ENCODE measurements at places on chromosomes 2 and 18.

- DNase-seq: no peak
Measured at GRCh38 chr2:195596840-195597239, 60.2 kb upstream of the SLC39A10 start.

GRCh38 chr2:157443795-157444640 is at the start of gene CYTIP:
Gene CYTIP (minus strand): TSS chr2:157444089. CDS start chr2:157444020, 69 bp downstream.
- DNase-seq: no peak

DNA sequence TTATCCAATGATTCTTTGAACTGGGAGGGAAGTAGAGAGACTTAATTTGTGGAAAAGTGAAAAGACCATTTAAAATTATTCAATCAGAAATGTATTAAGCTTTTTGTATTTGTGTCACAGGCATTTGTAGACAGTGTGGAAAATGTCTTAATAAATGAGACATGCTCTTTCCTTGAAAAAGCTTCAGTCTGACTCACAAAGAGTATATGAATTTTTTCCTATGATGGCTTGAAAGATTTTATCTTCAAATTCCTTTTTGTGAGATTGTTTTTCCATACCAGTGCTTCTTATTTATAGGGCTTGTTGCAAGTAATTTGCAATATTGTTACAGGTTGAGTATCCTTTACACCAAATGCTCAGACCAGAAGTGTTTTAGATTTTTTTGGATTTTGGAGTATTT is 39.5 kb downstream of the STON1 start:
- DNase-seq: no peak

GRCh38 chr2:180150606-180151005 is 143.5 kb upstream of the CWC22 start:
- DNase-seq: no peak

- DNase-seq: peak; percentile 65
Measured at GRCh38 chr18:50582500-50582899, 22.6 kb downstream of the MAPK4 start.

- DNase-seq: no peak
Measured at GRCh38 chr18:6010921-6011320, 115.6 kb upstream of the TMEM200C start.

DNA sequence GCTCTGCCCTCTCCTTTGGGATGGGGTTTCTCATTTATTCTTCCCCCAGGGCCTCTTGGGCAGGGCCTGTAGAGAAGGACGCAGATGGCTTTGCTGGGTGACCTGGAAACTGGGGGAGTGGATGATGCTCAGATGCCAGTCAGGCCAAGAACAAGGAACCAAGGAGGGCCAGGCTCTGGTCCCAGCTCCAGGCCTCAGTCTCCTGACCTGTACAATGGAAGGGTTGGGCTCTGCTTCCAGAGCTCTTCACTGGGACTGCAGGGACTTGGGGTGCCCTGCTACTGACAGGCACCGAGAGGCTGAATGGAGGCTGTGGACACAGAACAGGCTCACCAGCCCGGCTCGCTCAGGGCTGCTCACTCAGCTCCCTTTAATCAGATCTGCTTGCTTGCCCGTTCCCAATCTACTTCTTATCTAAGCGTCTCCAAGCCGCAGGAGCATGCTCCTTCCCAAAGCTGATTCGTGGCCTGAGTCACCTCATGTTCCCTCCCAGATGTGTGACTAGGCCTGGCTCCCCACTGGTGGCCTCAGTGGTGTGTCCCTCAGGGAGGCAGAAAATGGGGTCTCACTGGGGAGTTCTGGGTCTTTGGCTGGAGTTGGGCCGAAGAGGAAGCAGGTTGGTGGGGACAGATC is 82.6 kb upstream of the ODC1 start:
- no peak for DNase-seq

GRCh38 chr2:13240789-13241487 is 524.2 kb downstream of the TRIB2 start:
- DNase-seq: no peak

GRCh38 chr2:107267086-107267485 is 381.1 kb upstream of the ST6GAL2 start:
- DNase-seq: no peak

DNA sequence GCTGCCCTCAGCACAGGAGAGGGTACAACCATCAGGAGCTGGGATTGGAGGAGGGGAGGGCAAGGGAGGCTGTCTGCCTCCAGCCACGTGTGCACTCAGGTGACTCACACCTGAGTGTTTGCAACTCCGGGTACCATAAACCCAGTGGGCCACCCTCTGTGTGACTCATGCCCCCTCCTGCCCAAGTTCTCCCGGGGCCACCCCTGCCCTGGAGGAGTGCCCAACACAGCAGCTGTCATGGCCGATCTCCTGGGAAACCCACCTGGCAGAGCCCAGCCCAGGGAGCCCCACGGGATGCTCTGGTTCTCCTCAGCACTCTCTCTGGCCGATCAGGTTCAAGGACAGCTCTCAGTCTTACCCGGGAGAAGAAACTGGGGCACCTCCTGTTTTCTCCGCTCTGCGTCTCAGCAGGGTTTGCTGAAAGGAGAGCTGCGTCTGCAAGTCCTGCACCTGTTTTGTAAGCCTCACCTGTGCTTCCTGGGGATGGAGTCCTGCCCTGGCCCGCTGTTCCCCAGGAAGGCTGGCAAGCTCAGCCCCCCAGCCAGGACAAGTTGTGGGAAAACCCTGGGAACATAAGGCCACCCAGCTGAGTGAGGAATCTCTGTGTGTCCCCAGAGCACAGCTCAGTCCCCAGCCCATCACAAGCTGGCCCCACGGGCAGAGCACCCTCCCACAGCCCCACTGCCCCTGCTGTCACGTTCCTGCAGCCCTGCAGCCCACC is 44.0 kb upstream of the UBE2F start:
- DNase-seq: peak; percentile 20
